Stimulated activated effector memory CD8-positive, alpha-beta T cell treated with anti-CD3 and anti-CD28 coated beads, Interleukin-12 subunit alpha, Interleukin-12 subunit beta, amount 100 ng/mL, for 72 hours (primary cell): ENCODE measurements at places on chromosomes 3 and 15.

GRCh38 chr3:152556731-152557254 lies 278.1 kb upstream of the P2RY1 start:
- no peak for DNase-seq

DNA sequence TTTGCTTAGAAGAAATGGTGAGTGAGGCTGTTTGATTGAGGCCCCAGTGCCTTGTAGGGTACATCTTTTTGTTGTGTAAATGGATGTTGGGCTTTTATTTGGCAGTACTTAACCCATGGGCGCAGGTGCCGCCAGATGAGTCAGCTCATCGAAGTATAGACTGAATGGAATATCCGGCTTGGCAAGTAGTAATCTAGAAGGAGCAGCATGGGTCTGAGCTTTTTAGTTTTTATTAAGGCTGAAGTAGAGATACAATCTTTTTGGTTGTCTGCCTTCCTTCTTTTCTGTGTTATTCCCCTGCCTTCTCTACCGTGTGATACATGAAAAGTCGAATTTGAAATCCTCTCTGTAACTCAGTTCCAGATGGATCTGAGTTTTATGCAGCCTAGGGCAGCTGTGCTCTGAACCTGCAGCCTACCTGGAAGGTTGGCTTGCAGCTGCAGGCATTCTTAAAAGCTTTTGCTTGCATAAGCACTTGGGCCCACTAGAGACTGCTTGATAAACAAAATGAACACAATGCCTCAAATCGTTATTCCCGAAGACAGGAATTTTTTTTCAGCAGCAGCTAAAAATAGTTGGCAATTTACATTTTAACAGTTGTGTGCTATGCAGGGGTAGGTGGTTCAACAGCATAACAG lies 177.5 kb upstream of the CGNL1 start:
- DNase-seq = no peak

GRCh38 chr3:127817406-127817841 lies 4.9 kb downstream of the MGLL start:
- DNase-seq = no peak

DNA sequence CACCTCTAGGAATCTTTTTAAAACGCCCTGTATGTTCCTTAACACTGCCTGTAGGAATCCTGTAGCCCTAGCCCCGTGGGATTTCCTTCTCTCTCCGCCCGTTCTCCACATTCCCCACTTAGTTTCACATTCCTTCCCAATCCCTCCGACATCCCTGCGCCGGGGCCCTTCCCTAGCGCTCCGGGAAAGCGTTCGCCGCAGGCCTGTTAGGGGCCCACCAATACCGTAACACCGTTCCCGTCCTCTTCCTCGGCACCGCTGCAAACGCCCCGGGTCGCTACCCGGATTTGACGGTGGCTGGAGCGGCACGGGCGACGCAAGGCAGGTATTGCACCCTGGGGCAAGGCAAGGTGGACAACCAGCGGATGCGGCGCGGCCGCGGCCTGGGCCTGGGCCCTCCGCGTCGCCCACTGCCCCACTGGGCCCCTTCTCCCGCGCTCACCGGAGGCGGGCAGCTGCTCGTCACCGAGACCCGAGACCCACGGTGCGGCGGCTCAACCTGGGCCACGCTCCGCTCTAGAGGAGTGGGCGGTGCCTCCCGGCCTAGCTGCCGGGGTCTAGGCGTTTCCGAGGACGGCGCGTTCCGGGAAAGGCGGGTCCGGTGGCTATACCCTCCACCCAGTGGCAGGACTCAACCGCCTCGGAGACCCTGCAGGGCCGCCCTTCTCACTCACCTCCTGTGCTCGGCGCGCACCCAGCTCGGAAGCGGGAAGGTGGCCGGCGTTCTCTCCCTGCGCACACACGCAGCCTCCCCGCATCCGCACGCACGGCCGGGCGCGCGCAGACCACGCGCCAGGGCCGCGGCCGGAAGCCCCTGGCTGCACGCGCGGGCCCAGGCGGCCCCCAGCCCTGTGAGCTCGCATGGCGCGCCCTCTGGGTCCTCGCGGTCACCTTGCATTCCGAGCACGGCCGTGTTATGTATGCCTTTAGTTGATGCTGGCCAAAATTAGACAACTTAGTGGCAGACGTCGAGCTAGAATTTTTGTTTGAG lies at the start of gene B3GALNT1:
Gene B3GALNT1 (minus strand): TSS at position 789 of the 991 bp plus-strand sequence. CDS start 18,595 bp downstream, outside the sequence.
- no peak for DNase-seq

GRCh38 chr3:142863010-142863817 lies 25.7 kb downstream of the PCOLCE2 start:
- no peak for DNase-seq

- no peak for DNase-seq
Measured at GRCh38 chr15:44394062-44394461, 33.4 kb upstream of the CTDSPL2 start.

GRCh38 chr3:81909796-81910195 lies 148.4 kb upstream of the GBE1 start:
- DNase-seq = no peak

DNA sequence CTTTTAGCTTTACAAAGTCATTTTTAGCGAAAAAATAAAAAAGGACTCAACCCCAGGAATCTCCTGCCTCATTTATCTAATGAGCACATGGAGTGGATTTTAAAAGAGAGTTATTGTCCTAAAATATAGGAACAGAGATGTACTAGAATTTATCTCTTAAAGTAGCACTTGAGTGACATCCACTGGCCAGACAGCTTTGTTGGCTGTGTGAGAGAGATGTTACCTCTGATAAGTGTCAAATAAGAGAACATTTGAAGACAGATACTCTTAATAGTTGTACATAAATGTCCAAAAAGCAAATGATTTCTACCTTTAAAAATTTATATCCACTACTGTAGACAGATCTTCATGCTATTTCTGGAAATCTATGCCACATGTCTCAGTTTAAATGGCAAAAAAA lies 12.3 kb upstream of the MFSD1 start:
- no peak for DNase-seq

GRCh38 chr3:186614597-186615483 lies 2.0 kb downstream of the AHSG start:
- DNase-seq = peak; percentile 68

DNA sequence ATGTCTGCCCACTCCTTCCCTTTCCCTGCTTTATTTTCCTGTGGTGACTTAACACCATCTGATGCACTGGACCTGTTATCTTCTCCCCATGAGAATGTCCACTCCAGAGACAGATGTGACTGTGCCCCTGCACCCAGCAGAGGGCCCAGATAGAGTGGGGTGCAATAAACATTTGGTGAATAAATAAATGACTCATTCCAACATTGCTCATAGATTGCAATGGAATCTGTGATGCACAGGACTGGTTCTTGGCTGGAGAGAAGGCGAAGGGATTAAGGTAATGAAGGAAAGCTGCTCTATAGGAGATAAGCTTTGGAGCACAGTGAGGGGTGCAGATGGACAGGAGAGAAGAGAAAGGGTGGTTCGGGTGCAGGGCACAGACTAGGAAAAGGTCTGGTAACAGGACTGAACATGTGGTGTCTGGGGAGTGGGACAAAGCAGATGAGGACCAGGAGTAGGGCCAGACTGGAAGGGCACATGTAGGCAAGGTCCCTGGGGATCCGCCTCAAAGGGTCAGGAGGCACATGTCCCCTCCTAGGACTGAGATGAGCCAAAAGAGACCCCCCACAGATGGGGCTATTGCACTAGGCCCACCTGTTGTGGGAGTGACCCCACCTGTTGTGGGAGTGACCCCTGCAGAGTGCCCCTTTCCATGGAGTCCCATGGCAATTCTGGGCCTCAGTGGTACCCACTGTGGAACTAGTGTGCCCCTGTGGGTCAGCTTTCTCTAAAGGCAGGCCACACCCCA lies 17.5 kb upstream of the POC1A start:
- no peak for DNase-seq

- no peak for DNase-seq
Measured at GRCh38 chr3:30629746-30630145, 23.3 kb downstream of the TGFBR2 start.

- no peak for DNase-seq
Measured at GRCh38 chr15:28110481-28110881, 11.4 kb upstream of the OCA2 start.

- DNase-seq = no peak
Measured at GRCh38 chr3:99670556-99670950, 32.2 kb downstream of the COL8A1 start.

DNA sequence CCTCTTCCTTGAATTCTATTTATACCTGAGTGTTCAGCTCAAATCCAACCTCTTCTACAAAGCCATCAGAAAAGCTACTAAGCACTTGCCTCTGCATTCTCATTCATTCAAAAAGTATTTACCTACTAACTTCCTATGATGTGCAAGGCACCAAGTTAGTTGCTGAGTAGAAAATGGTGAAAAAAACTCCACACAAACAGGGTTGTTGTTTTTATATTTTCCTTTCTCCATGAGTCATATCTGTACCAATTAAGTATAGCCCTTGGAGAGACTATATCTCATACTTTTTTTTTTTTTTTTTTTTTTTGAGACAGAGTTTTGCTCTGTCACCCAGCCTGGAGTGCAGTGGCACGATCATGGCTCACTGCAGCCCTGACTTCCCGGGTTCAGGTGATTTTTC lies 67.7 kb downstream of the IGF2BP2 start:
- no peak for DNase-seq

- DNase-seq = no peak
Measured at GRCh38 chr15:44529864-44530604, 6.9 kb upstream of the EIF3J start.

GRCh38 chr3:69241769-69242168 lies 119.4 kb upstream of the LMOD3 start:
- no peak for DNase-seq

GRCh38 chr3:43073116-43073835 lies 32.6 kb downstream of the POMGNT2 start:
- peak; percentile 33 for DNase-seq

GRCh38 chr3:146106986-146107385 lies 54.0 kb downstream of the PLOD2 start:
- DNase-seq = no peak

GRCh38 chr15:80105193-80105592 lies 45.7 kb downstream of the ZFAND6 start:
- no peak for DNase-seq

DNA sequence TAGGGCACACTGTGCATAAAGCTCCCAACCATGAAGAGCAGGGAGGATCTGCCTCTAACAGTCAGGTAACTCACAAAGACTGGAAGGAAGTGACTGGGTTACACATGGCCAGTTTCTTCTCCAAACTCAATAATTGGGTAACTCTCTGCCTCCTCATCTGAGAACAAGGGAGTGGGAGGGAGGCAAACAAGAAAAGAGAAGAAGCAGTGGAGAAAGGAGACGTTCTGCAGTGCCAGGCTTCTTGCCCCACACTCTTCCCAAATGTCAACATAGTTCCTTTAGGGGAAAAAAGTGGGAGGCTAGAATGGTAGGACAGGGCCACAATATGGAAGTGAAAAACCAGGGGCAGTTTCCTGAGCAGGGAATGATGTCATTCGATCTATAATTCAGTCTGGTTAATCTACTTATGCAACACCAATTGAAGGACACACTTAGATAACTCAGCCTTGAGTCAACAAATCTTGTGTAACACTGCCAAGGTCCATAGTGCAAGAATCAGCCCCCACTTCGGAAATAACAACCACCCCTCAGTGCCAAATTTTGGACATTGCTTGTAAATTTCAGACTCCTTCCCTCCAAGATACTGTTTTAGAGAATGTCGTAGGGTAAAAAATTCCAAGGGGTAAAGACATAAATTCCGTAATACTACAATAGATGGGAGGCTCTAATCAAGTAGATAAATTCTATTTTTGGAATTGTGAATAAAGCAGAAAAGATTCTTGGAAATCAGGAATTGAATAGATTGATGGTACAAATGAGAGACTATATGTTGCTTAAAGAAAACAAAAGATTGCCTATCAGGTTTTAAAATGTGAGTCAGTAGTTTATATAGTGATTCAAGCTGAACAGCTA lies 143.0 kb downstream of the LPP start:
- DNase-seq = no peak

DNA sequence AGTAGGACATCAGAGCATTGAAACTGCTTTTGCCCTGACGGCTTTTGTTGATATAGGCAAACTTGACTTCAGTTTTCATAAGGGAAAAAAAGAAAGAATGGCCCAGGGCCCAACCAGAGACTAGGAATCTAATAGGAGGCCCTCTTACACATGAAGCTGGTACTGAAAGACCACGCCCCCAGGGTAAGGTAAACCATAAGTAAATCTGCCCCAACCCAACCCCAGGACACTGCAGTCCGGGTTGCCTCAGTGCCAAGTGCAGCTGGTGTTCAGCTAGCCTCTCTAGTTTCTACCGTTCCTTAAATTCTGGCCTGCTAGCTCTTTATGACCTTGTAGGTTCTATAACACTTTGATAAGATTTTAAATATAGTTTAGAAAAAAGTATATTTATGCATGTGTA lies 136.7 kb downstream of the AQP9 start:
- no peak for DNase-seq

GRCh38 chr3:38842266-38842965 lies 26.4 kb upstream of the SCN10A start:
- DNase-seq = no peak

DNA sequence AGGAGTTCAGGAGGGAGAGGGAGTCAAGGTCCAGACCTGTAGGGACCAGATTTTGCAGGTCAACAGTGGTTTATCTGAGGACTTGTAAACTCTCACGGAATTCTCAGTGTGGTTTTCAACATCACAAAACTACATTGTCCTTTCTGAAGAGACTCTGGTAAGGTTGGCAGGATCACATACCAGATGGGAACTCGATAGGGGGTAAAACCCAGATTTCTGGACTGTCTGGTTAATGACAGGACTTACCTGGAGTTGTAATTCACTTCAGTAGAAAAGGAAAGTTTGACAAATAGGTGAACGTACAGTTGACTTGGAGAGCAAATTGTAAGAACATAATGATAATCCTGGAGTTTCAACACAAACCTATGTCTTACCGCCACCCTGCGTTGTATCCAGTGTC lies 5.3 kb downstream of the ITPR1 start:
- no peak for DNase-seq

DNA sequence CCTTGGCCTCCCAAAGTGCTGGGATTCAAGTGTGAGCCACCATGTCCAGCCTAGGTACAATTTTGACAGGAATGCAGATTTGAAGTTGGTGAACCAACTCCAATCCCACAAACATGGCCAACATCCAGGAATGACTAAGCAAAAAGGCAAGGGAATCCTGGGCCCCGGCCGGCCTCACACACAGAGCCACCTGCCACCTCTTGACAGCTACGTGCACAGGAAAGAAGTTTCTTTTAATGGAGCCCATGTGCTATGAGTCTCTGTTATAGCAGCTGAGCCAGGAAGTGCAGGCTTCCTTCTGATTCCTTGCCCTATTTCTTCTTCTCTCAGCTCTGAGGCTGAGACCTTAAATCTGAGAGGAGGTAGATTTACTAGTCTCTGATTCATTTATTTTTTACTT lies 8.8 kb downstream of the TMEM40 start:
- no peak for DNase-seq

GRCh38 chr3:47912006-47912504 lies 104.2 kb downstream of the MAP4 start:
- no peak for DNase-seq

DNA sequence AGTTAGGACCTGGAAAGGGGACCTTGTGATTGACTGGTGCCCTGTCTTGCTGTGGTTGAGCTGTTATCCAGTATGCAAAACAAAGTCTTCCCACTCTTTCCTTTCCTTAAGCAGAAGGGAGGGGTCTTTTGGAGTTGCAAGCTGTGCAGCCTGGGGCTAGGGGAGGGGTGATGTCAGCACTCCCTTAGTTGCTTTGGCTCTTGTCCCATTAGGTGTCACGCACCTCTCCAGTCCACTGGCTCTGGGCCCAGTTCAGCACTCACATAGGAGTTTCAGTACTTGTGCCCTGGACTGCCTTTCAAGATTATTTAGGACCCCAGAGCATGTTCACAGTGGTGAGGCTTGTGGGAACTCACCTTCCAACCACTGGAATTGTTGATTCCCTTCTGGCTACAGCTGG lies 238.5 kb downstream of the DOCK3 start:
- DNase-seq = no peak
